Memory B cell (primary cell): ENCODE measurements at places on chromosomes 2 and 18.
A peak's percentile ranks its signal among the peaks of the same experiment; 100 is the strongest.

- DNase-seq: no peak
Measured at GRCh38 chr2:121969766-121970639, 214.6 kb downstream of the TSN start.

DNA sequence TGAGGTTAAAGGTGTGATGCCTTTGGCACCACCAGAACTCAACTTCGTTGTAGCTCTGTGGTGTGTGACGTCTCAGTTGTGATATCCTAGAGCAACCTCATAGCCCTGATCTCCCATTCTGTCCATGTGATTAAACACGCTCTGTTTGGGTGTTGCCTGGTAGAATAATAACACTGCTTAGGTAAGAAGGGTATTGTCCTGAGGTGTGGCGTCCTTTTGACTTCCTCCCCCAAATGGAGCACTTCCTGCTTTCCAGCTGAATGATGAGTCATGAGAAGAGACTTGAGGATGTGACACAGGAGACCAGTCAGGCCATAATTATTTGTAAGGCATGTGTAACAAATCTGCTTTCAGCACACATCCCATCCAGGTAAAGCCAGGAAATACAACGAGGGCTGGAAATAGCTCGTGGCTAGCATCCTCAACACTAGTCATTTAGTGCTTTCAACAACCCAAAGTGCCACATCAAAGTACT lies 100.7 kb downstream of the RAPGEF4 start:
- DNase-seq: no peak

- no peak for DNase-seq
Measured at GRCh38 chr2:238498691-238499295, 72.1 kb downstream of the ASB1 start.

- DNase-seq: no peak
Measured at GRCh38 chr2:236529606-236530005, 40.0 kb upstream of the ACKR3 start.

DNA sequence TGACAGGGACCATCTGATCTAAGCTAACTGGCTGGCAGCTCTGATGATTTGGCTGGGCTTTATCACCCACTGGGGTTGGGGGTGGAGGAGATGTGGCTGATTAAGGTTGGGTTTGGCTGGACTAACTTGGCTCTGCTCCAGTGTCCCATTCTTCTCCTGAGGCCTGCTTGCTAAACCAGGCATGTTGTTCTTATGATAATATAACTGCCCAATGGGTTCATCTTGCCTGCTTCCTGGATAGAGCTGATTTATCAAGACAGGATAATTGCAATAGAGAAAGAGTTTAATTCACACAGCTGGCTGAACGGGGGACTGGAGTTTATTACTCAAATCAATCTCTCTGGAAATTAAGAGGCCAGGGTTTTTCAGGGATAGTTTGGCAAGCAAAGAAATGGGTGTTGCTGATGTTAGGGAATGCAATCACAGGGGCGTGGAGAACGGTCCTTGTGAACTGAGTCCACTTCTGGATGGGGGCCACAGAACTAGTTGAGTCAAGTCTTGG lies 150.4 kb downstream of the PTH2R start:
- DNase-seq: no peak

DNA sequence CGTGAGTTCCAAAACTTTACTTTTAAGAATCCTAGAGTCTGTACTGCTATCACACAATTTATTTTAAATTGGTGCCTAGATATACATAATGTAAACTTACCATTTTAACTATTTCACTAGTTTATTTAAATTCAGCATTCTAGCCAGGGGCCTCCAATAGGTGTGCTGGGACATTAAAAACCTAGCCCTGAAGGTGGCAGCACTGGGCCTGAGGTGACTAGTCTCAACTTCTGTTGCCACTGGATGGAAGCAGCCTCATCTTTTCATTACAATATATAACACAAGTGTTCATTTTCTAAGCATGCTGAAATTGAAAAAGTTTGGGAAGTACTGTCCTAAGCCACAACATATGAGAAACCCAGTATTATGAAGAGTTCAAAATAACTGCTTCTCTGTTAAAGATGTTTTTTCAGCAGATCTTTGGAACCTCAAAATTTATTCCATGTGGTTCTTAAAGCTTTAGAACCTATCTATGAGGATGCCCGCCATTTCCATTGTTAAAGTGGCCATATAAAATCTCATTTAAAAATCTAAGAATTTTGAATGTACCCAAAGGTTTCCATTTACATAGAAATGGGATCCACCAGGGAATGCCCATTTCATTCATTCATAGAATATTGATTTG lies 2.9 kb upstream of the RBBP8 start:
- DNase-seq: peak; percentile 76

- no peak for DNase-seq
Measured at GRCh38 chr2:853203-853870, 97.3 kb upstream of the SNTG2 start.

DNA sequence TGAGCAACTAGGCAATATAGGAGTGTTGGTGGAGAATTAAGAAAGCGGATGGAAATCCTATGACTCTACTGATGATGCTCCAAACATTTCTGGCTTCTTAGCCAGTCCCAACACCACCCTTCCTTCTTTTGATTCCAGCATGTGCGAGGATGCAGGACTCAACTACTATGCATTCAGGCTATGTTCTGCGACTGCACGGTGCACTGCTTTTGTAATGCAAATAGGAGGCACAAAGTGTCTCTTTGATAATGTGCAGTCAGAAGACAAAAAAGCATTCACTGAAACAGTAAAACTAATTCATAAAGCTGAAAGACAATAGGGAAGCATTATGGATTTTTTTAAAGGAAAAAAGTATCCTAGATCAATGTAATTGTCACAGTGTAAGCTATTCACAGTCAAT lies 106.7 kb downstream of the MEIS1 start:
- DNase-seq: no peak

DNA sequence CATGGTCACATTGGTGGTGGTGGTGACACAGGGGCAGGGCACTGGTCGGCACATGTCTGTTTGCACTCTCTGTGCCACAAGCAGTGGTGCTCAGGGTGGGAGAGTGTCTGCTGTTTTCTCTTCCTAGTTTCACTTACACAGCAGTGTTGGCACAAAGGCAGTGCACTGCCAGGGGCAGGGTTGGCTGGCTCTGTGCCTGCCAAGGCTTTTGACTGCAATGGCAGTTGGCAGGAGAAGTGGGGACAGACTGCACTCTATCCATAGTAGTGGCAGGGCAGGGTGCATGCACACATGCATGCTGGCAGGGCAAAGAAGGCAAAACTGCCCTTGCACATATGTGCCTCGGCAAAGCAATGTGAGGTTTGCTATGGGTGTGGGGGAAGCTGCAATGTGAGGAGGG lies 635.9 kb downstream of the SUCLG1 start:
- no peak for DNase-seq

GRCh38 chr2:37612382-37612781 lies 59.1 kb downstream of the CDC42EP3 start:
- no peak for DNase-seq

- DNase-seq: no peak
Measured at GRCh38 chr18:49967171-49967570, 153.8 kb upstream of the ACAA2 start.
